Uterus (tissue), 4 donors: ENCODE measurements at places on chromosomes 6 and 20.

DNA sequence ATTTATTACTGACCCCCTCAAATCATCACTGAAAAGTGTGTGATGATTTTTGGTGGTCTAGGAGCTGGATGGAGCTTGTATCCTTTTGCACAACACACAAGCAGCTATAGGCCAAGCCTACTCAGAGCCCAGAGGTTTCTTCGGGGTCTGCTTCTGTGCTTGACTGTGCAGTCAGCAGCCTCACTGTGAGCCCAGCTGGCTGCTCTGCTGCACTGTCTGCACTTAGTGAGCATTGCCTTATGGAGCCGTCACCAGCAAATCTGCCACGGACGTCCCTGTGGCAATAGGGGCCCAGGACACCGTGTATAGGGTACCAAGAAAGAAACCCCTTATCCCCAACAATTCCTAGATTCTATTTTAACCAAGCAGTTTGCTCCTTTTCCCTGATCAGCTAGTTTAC is 38.6 kb upstream of the GMPR start:
- no peak for DNase-seq

DNA sequence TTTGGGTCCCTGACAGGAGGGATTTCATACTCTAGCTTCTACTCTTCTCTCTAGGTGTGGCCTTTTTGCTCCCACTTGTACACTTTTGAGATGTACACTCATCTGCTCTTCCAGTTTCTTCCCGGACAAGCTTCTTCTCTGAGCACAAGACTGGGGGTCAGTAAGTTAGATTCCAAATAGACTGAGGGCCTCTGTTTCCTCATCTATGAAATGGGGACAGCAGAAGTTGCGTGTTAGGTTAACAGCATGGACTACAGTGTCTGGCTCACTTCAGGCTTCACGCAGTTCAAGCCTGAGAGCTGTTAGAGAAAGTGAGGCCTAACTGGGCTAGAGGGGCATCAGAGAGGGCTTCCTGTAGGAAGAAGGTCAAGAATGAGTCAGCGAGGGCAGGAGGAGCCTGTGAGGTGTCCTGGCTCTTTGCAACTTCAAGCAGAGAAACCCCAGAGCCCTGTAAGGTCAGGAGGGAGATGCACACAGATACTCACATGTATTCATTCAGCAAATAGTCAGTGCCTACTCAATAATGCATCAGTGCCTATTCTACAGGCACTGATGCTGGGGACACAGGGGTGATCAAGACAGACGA is 20.6 kb downstream of the XKR7 start:
- DNase-seq = no peak

- DNase-seq = no peak
Measured at GRCh38 chr20:35907017-35907701, 47.1 kb downstream of the SCAND1 start.

GRCh38 chr20:43948455-43948854 is 33.8 kb downstream of the TOX2 start:
- no peak for DNase-seq

GRCh38 chr6:98047164-98047563 is 764.1 kb upstream of the MMS22L start:
- no peak for DNase-seq

GRCh38 chr6:5909721-5910120 is 97.0 kb downstream of the NRN1 start:
- no peak for DNase-seq

- no peak for DNase-seq
Measured at GRCh38 chr6:168926306-168926705, 327.3 kb downstream of the THBS2 start.

- DNase-seq = no peak
Measured at GRCh38 chr6:5723841-5724691, 282.7 kb downstream of the NRN1 start.

DNA sequence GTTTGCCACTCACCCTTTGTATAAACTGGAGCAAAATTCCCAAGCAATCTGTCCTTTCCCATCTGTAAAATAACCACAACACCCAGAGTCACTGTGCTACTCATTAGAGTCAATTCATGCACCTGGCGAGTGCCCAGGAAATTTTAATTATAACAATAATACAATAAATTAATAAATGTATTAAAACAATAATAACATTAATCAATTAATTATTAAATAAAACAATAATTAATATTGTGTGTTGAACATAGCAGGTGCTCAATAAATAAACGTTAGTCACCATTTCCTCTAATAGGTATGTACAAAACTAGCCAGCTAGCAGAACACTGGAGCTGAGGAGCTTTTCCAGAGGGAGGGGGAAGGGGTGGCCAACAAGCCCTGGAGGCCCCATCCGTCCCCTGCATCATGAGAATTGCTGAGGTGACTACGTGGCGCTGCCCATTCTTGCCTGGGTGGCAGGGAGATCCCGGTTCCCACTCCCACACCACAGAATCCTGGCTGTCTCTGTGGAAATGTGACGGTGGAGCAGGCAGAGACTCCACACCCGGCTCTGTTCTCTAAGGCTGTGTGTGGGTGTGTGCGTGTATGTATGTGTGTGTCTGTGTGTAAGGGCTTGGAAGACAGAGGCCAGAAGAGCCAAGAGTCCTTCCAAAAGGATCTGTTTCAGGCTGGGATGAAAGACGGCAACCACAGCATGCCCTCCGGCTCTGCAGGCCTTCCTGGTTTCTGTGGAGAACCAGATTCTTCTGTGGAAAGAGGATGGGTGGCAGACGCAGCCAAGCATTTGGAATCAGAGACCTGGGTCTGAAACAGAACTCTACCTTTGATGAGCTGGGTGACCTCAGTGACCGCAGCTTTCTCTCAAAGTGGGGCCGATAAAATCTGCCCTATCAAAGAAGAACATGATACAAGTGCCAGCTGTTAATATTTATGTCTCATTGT is 18.8 kb upstream of the EZR start:
- no peak for DNase-seq

- no peak for DNase-seq
Measured at GRCh38 chr20:11995805-11996567, 78.3 kb downstream of the BTBD3 start.
